ENCODE measurements at places on chromosomes 7 and 10. TPM values are rescaled to one million over a fixed set of nuclear protein-coding genes. Genes with fewer than 3 reads are reported as not detected.

- H3K36me3 ChIP-seq: peaks cover 7% of the 10 kb centered on the region
- H3K4me1 ChIP-seq: no peaks in the 10 kb centered on the region
- H3K4me3 ChIP-seq: no peak overlapping the region
- DNase-seq: no peak
- H3K27me3 ChIP-seq: no peaks in the 10 kb centered on the region
Measured at GRCh38 chr10:72846238-72846637, 47.3 kb upstream of the OIT3 start.

- no peak for DNase-seq
- no peaks in the 10 kb centered on the region for H3K36me3 ChIP-seq
- H3K27me3 ChIP-seq: no peaks in the 10 kb centered on the region
- H3K27ac ChIP-seq: no peak overlapping the region
Measured at GRCh38 chr10:6525599-6526165, 54.4 kb downstream of the PRKCQ start.

- H3K27me3 ChIP-seq: no peaks in the 10 kb centered on the region
- DNase-seq: no peak
- H3K27ac ChIP-seq: no peak overlapping the region
- H3K36me3 ChIP-seq: no peaks in the 10 kb centered on the region
- H3K4me1 ChIP-seq: peaks cover 6% of the 10 kb centered on the region
- H3K4me3 ChIP-seq: no peak overlapping the region
Measured at GRCh38 chr10:112185959-112186358, 2.4 kb upstream of the GPAM start.

DNA sequence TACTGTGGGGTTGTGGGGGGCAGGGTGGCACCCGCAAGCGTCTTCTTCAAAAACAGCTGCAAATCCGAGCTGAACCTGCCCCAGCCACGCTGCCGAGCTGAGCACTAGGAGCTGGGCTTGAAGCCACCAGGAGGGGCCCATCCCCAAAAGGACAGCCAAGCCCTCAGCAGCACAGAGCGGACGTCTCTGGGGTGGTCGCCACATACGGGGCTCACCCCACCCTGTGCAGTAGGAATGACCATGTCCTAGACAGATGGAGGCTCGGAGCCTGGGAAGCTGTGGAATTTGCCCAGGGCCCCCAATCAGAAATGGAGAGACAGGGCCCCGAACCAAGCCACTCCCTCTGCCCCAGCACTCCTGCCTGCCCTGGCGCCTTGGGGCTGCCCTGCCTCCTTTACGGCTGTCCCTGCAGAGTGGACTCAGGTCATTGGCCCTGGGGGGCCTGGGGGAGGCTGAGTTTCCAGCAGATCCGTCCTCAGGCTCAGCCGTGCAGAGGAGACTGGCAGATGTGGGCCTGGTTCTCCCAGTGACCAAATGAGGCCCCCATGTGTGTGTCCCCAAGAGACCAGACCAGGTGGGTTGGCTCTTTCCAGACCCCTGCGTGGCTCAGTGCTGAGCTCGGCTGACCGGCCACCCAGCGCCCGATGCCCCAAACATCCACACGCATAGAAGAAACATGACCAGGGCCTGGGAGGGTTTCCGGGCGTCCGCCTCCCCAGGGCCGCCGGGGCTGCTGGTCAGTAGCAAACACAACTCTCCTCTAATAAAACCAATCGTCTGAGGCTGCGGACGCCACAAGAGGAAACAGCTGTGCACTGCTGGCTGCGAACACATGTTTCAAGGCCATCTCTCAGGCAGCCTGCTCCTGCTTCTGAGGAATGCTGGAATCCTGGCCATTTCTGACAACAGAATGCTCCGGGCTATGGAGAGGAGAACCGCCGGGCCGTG is 54.9 kb downstream of the PDGFA start:
- H3K4me1 ChIP-seq: peaks cover 76% of the 10 kb centered on the region
- no peaks in the 10 kb centered on the region for H3K36me3 ChIP-seq

DNA sequence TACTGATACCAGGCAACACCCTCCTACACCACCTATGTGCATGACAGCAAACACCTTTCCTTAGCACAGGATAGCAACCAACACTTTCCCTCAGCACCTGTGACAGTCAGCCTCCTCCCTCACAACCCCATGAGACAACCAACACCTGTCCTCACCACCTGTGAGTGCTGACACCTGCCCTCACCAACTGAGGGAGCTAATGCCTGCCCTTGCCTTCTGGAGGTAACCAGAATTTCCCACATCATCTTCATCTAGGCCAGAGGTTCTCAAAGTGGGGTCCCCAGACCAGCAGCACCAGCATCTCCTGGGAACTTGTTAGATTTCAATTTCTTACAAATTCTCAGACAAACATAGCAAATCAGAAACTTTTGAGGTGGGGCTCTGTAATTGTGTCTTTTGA is 112.5 kb downstream of the GRID1 start:
- no peaks in the 10 kb centered on the region for H3K36me3 ChIP-seq
- no peak overlapping the region for H3K27ac ChIP-seq
- H3K27me3 ChIP-seq: no peaks in the 10 kb centered on the region
- H3K4me1 ChIP-seq: peaks cover 16% of the 10 kb centered on the region

GRCh38 chr7:29611941-29612544 is 48.4 kb downstream of the PRR15 start:
- no peaks in the 10 kb centered on the region for H3K27me3 ChIP-seq
- H3K4me1 ChIP-seq: peaks cover 5% of the 10 kb centered on the region
- no peak overlapping the region for H3K27ac ChIP-seq
- DNase-seq: no peak
- H3K4me3 ChIP-seq: no peak overlapping the region

GRCh38 chr10:113027574-113028455 is 77.8 kb downstream of the TCF7L2 start:
- no peak overlapping the region for H3K4me3 ChIP-seq
- H3K4me1 ChIP-seq: peaks cover 26% of the 10 kb centered on the region
- no peaks in the 10 kb centered on the region for H3K27me3 ChIP-seq
- peak; percentile 81 for DNase-seq
- peaks cover 4% of the 10 kb centered on the region for H3K36me3 ChIP-seq
- H3K27ac ChIP-seq: peak overlapping the region; percentile 67

GRCh38 chr10:95290461-95291364 is at the start of gene PDLIM1:
PDLIM1 (minus strand) TSS chr10:95291003; CDS start chr10:95290915, 88 bp downstream.
- peaks cover 15% of the 10 kb centered on the region for H3K4me1 ChIP-seq
- H3K4me3 ChIP-seq: peak within 1 kb of the TSS; percentile 64
- H3K36me3 ChIP-seq: no peaks in the 10 kb centered on the region
- peaks cover 51% of the 10 kb centered on the region for H3K27me3 ChIP-seq
- H3K27ac ChIP-seq: peak within 1 kb of the TSS; percentile 47
- peak; percentile 48 for DNase-seq

DNA sequence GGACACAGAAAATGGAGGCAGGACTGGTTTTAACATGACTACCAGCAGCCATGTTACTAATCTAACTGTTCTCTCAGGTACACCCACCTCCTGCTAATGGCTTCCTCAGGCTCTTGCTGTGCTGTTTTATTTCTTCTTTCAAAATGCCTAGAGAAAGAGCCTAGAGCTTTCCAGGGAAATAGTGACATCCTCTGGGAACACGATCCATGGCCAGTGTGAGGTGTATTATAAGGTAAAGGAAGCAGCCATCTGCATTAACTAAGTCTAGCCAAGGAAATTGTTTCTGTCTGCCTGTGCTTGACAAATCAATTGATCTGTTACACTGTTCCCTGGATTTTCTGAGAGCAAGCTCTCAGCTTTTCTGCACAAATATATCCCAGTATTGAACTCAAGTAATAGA is 42.2 kb upstream of the AOAH start:
- H3K4me1 ChIP-seq: peaks cover 7% of the 10 kb centered on the region
- no peaks in the 10 kb centered on the region for H3K27me3 ChIP-seq
- no peak overlapping the region for H3K4me3 ChIP-seq
- H3K27ac ChIP-seq: no peak overlapping the region

DNA sequence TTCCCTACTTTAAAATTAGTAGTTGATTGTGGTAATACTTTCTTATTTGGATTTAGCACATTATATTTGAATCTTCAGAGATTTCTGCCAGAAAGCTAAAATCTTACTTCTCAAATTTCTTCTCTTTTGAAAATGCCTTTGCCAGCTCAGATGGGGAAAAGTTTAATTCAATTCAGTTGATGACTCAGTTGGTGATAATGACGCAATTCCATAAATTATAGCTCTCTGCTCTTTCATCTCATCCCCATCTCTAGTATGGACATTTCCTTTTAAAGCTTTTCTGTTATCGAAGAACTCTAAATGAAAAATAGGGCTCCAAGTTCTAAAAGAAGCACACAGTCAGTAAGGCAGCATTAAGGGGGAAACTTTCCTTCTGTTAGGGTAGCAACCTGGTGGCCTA is 25.5 kb downstream of the RNLS start:
- H3K27ac ChIP-seq: no peak overlapping the region
- DNase-seq: no peak
- no peak overlapping the region for H3K4me3 ChIP-seq
- no peaks in the 10 kb centered on the region for H3K27me3 ChIP-seq
- H3K36me3 ChIP-seq: no peaks in the 10 kb centered on the region
- H3K4me1 ChIP-seq: no peaks in the 10 kb centered on the region

GRCh38 chr7:80945976-80946375 is 27.1 kb upstream of the SEMA3C start:
- no peaks in the 10 kb centered on the region for H3K27me3 ChIP-seq
- no peak overlapping the region for H3K4me3 ChIP-seq
- no peaks in the 10 kb centered on the region for H3K36me3 ChIP-seq
- DNase-seq: peak; percentile 86
- H3K4me1 ChIP-seq: peaks cover 8% of the 10 kb centered on the region

GRCh38 chr10:103197174-103197573 is 4.1 kb upstream of the NT5C2 start:
- peaks cover 7% of the 10 kb centered on the region for H3K4me1 ChIP-seq
- DNase-seq: peak; percentile 59
- H3K27ac ChIP-seq: no peak overlapping the region
- no peaks in the 10 kb centered on the region for H3K27me3 ChIP-seq
- no peak overlapping the region for H3K4me3 ChIP-seq

GRCh38 chr10:76287856-76288255 is 856.4 kb downstream of the LRMDA start:
- no peaks in the 10 kb centered on the region for H3K36me3 ChIP-seq
- no peak for DNase-seq
- no peak overlapping the region for H3K27ac ChIP-seq
- H3K4me1 ChIP-seq: no peaks in the 10 kb centered on the region
- H3K27me3 ChIP-seq: no peaks in the 10 kb centered on the region

GRCh38 chr10:32273336-32273735 is 73.6 kb downstream of the EPC1 start:
- no peaks in the 10 kb centered on the region for H3K4me1 ChIP-seq
- H3K36me3 ChIP-seq: peaks cover 31% of the 10 kb centered on the region
- H3K27ac ChIP-seq: no peak overlapping the region
- DNase-seq: peak; percentile 14

GRCh38 chr10:112955582-112956421 is 5.8 kb downstream of the TCF7L2 start:
- peaks cover 37% of the 10 kb centered on the region for H3K4me1 ChIP-seq
- H3K27ac ChIP-seq: peak overlapping the region; percentile 99
- DNase-seq: peak; percentile 93
- peak overlapping the region; percentile 87 for H3K4me3 ChIP-seq
- peaks cover 4% of the 10 kb centered on the region for H3K36me3 ChIP-seq

- H3K27me3 ChIP-seq: no peaks in the 10 kb centered on the region
- H3K4me1 ChIP-seq: peaks cover 2% of the 10 kb centered on the region
- H3K36me3 ChIP-seq: no peaks in the 10 kb centered on the region
Measured at GRCh38 chr10:127984945-127985344, 78.0 kb downstream of the PTPRE start.

DNA sequence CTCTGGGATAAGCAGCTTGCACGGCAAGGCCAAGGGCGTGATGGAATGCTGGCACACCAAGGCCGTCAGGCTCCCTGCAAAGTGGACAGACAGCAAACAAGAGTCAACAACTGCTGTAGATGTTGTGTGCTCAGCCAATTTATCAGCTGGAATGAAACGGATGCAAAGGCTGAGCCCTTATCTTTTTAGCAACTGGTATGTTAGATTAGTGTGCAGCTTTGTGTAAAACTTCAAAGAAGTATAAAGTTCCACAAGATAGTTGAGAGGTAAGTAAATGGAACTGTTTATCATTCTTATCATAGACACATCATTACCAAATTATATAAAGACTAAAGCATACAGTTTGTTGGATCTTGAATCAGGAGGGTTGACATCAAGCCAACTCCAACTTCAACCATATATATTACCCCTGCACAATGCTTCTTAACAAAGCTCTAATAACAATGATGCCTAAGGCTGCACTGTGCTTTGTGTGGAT is 289.0 kb downstream of the TNS3 start:
- H3K36me3 ChIP-seq: peaks cover 48% of the 10 kb centered on the region
- no peak overlapping the region for H3K4me3 ChIP-seq
- peaks cover 8% of the 10 kb centered on the region for H3K4me1 ChIP-seq
- H3K27me3 ChIP-seq: no peaks in the 10 kb centered on the region
- H3K27ac ChIP-seq: no peak overlapping the region

GRCh38 chr10:3213208-3213607 is 40.6 kb upstream of the PITRM1 start:
- H3K4me1 ChIP-seq: peaks cover 16% of the 10 kb centered on the region
- H3K27ac ChIP-seq: no peak overlapping the region
- no peaks in the 10 kb centered on the region for H3K27me3 ChIP-seq
- H3K4me3 ChIP-seq: no peak overlapping the region
- peak; percentile 91 for DNase-seq

GRCh38 chr7:8146788-8147413 is 115.1 kb downstream of the ICA1 start:
- H3K27ac ChIP-seq: no peak overlapping the region
- H3K4me1 ChIP-seq: peaks cover 6% of the 10 kb centered on the region
- no peaks in the 10 kb centered on the region for H3K36me3 ChIP-seq
- peaks cover 2% of the 10 kb centered on the region for H3K27me3 ChIP-seq
- H3K4me3 ChIP-seq: no peak overlapping the region

DNA sequence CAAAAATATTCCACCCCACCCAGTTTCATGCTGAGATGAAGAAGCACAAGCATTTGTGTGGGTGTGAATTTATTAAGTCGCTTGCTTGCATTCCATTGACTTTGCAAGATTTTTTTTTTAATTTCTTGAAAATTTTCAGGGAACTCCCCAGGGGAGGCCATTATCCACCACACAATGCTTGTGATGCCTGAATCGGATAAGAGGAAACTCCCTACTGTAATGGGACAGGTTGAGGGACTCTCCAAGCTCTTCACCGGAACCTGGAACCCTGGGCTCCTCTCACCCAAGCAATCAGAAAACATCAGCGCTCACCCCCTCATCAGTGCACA is 153.6 kb upstream of the ZMIZ1 start:
- H3K27ac ChIP-seq: no peak overlapping the region
- H3K4me3 ChIP-seq: no peak overlapping the region
- H3K4me1 ChIP-seq: peaks cover 26% of the 10 kb centered on the region
- no peaks in the 10 kb centered on the region for H3K36me3 ChIP-seq
- peaks cover 5% of the 10 kb centered on the region for H3K27me3 ChIP-seq
- no peak for DNase-seq

- no peak overlapping the region for H3K4me3 ChIP-seq
- H3K4me1 ChIP-seq: no peaks in the 10 kb centered on the region
- no peaks in the 10 kb centered on the region for H3K27me3 ChIP-seq
- DNase-seq: no peak
Measured at GRCh38 chr10:62224606-62225005, 44.0 kb downstream of the RTKN2 start.

Gene PHKG1
- 35.1 TPM for polyA plus RNA-seq

Gene IFIT2
- 6.2 TPM for polyA plus RNA-seq

Gene GIMAP2
- 6.2 TPM for polyA plus RNA-seq

Gene GRB10
- 18.9 TPM for polyA plus RNA-seq

Gene NPC1L1
- 0.11 TPM for polyA plus RNA-seq

Gene CALML5
- not detected for polyA plus RNA-seq

Gene CPN1
- polyA plus RNA-seq: 0.26 TPM

Data from muscle of leg (tissue), 16 donors.